ENCODE measurements at places on chromosomes 3 and 15.

GRCh38 chr3:9534429-9534828, 19.2 kb downstream of the LHFPL4 start:
- no peak for DNase-seq

DNA sequence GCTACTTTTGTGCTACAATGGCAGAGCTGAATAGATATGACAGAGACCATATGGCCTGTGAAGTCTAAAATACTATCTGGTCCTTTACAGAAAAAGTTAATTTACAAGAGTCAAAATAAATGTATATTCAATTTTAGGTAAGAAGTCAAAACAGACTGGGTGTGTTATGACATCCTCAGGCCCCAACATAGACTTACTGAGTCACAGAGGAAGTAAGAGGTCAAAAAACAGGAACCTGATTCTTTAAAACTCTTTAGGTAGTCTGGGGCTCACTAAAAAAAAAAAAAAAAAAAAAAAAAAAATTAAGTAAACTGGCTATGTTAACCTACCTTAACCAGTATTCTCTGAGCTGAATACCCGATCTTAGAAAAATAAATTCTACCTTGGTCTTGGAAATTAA, 13.1 kb downstream of the DNAAF4 start:
- DNase-seq: no peak

GRCh38 chr3:58564456-58565160, 12.6 kb downstream of the FAM107A start:
- DNase-seq: peak; percentile 27

DNA sequence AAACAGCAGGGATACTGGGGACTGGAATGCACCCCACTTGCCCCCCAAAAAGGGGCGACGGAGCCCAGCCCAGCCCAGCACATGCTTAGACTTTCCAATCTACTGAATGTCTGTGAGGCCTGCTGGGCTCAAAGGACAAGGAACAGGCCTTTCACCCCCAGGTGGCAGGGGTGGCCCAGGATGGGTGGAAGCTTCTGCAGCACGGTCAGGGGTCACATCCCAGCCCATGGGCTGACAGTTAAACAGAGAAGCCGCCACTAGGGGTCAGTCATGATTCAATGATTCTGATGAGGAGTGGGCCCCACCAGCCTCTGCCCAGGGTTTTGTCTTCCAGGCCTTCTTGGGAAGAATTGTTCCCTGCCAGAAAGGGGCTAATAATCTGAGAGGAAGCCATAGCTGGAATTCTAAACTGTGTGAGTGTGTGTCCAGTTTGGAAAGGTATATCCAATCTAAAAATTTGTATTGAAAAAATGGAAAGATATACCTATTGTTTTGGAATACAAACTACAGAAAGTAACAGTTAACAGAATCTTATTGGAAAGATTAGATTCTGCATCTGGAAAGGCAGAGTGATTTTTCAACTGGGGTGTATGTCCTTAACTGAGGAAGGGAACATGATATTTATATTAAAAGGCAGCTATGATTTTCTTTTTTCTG, 2.2 kb downstream of the CHRNB4 start:
- peak; percentile 13 for DNase-seq

- no peak for DNase-seq
These were observed 13.2 kb downstream of the USP13 start for GRCh38 chr3:179666030-179666429.

GRCh38 chr3:126568776-126569342, 10.1 kb upstream of the C3orf22 start:
- DNase-seq: no peak

DNA sequence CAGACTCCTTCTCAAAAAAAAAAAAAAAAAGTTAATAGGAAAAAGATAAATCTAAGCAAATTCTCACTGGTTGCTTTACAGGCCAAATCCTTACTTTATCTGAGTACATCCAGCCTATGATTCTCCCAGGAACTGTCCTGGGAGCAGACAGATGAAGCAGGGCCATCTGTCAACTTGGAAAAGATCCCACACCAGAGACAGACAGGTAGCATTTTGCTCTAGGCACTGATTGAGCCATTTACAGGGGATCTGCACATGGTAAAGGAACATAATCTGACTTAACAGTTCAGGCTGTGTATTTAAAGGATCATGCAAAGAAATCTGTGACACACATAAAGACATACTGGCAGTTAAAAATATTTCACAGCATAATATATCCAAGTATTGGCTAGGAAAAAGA, 1006.5 kb downstream of the TBL1XR1 start:
- no peak for DNase-seq

DNA sequence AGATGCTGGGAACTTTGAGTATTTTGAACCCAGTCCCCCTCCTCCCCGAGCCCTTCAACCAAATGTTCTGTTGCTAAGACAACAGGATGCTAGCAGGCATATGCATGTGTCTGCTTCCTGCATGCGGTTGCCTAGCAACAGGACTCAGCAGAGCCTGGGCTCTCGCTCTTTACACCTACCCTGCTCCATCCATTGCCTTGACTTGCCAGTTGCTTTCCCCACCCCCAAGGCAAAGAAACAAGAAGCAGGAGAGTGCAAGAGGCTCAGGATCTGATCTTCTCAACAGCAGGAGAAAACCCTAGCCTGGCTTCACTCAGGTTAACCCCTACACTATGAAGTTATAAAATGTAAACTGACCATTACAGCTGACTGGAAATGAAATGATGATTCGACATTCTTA, 393.0 kb downstream of the IGSF11 start:
- no peak for DNase-seq

DNA sequence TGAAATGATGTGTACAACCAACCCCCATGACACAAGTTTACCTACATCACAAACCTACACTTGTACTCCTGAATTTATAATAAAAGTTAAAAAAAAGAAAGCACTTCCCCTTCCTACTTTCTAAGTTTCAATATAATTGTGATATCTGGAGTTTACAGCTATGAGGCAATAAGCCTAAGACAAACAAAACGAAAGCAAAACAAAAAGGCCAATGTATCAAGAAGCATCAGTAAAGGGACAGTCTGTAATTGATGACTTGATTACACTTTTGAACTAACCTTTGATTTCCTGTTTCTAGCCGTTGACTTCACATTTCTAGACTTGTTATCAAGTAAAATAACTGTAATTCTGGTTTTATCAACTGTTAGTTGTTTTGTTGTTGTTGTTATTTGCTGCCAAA, 187.5 kb upstream of the CNTN3 start:
- DNase-seq: no peak

- DNase-seq: no peak
These were observed 91.7 kb downstream of the CHSY1 start for GRCh38 chr15:101159936-101160815.

DNA sequence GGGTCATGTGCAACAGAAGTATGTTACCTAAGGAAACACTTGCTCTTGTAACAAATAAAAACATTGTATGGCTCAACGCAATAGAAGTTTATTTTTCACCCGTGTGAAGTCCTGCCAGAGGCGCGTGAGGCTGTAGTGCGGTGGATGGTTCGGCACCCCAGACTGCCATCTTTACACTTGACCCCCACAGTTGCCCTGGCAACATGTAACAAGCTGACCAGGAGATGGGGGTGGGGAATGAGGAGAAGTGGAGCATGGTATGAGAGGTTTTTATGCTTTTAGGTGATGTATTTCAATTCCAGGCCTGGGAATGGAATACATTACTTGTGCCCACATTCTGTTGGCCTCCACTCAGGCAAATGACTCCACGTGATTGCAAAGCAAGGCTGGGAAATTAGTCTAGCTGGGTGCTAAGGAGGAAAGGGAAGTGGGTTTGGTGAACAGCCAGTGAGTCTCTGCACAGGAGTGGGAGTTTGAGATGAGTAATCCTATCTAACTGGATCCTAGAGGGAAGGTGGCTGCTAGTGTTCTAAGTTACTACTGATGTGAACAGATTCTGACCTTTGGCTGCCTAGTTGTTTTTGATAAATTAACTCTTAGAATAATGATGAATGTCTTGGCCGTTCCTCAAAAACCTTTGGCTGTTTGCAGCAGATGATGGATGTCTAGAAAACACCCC, 33.8 kb upstream of the GREM1 start:
- DNase-seq: no peak

GRCh38 chr3:105154692-105155091, 212.0 kb upstream of the ALCAM start:
- no peak for DNase-seq

DNA sequence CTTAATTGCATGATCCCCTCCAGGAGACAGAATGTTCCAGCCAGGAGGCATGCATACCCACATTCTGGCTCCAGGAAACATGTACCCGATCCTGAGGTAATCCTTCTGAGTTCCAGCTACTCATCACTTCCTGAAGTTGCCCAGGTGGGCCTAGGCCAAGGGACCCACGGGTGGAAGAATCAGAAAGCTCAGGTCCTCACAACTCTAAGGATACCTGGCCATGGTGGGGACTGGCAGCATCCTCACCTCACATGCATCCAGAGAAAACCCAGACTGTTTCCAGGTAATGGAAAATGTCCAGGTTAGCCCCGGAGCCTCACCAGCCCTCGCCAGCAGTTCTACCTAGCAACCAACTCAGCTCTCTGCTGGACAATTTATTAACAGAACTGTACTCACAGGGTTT, 78.2 kb downstream of the DAPK2 start:
- no peak for DNase-seq

GRCh38 chr3:21697707-21698106, 53.3 kb downstream of the ZNF385D start:
- no peak for DNase-seq

DNA sequence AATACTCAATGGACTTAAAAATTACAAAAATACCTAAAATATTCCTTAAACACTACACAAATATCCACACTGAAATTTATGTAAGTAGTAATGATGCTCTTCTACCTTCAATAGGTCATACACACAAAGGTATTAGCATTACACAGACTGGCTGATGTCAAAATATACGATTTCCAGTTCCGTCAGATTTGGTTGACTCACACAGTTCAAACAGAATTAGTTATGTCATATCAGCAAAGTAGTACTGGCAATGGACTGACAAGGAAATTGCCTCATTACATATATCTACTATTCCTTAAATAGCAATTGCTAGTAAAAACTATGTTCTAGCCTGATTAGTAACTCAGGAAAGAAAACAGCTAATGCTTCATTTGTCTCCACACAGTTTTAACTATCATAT, 70.8 kb downstream of the ADAM10 start:
- no peak for DNase-seq

DNA sequence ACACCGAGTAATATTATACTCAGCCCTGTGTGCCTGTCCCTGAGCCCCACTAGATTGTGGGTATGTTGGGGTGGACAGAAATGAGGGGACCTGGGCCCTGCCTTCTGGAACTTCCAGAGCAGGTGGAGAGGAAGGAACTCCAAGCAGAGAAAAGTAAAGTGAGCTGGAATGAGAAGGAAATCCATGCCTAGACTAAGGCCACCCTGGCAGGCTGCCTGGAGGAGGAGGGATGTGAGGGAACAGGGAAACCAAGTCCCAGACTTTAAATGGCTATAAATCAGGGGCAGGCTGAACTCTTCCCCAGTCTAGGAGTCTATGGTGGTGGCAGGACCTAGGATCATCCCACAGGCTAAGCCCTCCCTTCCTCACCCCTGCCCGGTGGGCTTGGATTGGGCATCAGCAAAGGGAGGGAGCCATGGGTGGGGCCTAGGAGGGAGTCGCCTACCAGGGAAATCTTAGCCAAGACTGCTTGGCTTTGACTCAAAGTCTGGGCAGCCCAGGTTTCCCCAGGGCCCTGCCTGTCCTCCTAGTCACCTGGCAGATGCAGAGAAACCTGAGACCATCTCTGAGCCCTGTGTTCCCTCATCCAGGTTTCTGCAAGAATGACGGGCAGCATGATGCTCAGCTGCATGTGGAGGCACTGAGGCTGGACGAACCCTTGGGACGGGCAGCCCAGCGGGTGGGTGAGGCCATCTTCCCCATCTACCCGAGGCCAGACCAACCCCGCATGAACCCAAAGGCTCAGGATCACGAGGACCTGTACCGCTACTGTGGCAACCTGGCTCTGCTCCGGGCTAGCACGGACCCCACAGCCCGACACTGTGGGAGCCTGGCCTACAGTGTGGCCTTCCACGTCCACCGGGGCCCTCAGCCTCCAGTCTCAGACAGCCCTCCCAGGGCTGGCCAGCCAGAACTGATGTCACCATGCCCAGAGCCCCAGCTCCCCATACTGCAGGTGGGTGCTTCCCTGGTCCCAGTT, 15.6 kb upstream of the STRA6 start:
- DNase-seq: no peak

DNA sequence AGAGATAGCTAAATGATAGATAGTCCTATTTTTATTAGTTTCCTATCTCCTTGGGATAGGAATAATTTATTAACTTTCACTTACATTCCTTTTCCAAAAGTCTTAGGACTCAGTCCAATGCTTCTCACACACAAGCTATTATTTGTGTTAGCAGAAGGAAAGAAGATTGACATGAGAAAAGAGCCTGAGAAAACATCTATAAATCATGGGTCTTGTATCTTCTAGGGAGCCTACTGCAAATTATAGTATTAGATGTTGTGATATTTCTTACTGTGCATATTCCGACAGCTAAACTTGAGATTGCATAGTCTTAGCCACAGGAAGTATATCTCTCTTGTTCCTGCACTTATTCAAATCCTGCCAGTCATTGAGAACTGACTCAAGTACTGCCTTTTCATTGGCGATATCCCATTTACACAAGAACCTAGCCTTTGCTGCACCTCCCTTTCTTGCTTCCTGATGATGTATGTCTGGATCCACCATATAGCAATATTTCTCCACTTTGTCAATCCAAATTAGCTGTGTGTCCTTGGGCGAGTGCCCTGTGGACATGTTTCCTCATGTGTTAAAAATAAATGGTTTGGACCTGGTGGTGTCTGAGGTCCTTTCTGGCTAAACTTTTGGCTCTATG, 245.1 kb upstream of the LMCD1 start:
- no peak for DNase-seq

DNA sequence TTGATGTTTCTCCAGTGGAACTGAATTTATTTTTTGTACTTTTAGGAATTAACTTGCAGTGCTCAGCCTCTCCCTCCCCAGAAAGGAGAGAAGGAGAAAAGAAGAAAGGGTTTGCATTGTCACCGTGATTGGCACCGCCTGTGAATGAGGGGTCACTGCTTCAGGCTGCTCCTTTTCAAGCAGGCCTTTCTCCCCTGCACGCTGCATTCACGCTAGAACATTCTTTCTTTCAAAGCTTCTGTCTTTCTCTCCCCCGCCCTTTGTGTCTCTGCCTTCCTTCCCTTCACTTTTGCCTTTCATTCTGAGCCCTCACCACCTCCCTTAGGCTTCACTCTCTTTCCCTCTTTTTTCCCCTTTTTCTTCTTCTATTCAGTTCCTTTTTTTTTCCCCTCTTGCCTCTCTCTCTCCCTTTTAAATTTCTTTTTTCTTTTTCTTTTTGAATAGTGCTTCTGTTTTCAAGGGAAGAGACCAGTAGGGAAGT, 42.4 kb downstream of the ZNF710 start:
- no peak for DNase-seq

- peak; percentile 90 for DNase-seq
These were observed at the start of gene IL17RC for GRCh38 chr3:9916734-9917680. Gene IL17RC, plus strand, starts transcription at chr3:9917098. Its CDS starts 218 bp downstream, at chr3:9917316.

DNA sequence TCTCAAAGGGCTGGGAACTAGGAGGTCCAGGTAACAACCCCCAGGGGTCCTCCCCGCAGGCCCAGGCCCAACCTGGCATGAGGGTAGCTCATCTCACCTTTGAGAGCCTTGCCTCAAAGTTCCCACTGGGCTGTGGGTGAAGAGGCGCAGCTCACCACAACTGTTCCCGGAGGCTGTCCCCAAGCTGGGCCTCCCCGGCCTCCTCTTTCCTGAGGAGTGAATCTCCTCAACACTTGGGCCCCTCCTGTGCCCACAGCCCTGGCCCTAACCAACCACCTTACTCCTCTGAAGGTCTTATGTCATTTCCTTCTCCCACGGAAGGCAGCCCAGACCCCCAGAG, 27.5 kb upstream of the CORO2B start:
- DNase-seq: no peak

- no peak for DNase-seq
These were observed 23.5 kb downstream of the B3GALNT1 start for GRCh38 chr3:161081633-161082032.
